ENCODE measurements at places on chromosomes 1 and 21.

GRCh38 chr1:154148807-154149206, 6.1 kb downstream of the NUP210L start:
- no peak for DNase-seq

- no peak for DNase-seq
Measured at GRCh38 chr1:36343651-36344394, 20.4 kb upstream of the EVA1B start.

GRCh38 chr1:7574121-7575040, 196.7 kb upstream of the VAMP3 start:
- peak; percentile 68 for DNase-seq

GRCh38 chr1:100387209-100387608, 34.9 kb downstream of the CDC14A start:
- DNase-seq: no peak

- DNase-seq: no peak
Measured at GRCh38 chr21:38470755-38471154, 27.5 kb downstream of the ERG start.

DNA sequence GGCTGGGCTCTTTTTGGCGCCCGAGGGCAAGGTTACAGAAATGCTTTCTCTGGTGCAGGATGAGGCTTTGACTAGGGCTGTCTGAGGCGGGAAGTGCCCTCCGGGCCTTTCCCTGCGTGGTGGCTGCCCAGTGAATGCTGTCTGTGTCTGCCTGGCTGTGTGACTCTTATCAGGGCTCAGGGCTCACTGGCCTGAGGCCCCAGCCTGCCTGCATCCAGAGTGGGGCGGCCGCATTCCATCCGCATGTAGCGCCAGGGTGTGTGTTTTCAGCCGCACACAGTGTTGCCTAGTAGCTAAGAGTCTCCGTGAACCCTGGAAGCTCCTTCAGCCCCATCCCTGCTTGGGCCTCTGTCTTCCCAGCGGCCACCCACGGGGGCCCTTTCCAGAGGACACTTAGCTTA, 59.1 kb downstream of the FAAP20 start:
- no peak for DNase-seq

- DNase-seq: no peak
Measured at GRCh38 chr1:109531826-109532364, 7.8 kb upstream of the GPR61 start.

DNA sequence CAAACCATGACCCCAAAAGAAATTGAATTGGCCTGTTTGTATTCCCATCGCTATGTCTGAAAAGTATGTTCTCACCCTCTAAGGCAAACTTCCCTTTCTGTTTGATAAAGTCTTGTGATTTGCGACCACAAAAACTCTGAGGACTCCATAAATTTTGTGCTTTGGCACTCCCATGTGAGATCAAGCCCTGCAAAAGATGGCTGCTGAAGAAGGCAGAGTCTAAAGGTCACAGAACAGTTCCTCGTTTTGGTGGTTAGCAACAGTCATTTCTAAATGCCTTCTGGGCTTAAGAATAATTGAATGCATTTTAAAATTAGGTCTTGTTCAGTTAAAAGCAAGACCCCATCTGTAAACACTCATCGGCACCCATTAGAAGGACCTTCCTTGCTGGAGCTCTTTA, 441.6 kb downstream of the OMA1 start:
- DNase-seq: no peak

DNA sequence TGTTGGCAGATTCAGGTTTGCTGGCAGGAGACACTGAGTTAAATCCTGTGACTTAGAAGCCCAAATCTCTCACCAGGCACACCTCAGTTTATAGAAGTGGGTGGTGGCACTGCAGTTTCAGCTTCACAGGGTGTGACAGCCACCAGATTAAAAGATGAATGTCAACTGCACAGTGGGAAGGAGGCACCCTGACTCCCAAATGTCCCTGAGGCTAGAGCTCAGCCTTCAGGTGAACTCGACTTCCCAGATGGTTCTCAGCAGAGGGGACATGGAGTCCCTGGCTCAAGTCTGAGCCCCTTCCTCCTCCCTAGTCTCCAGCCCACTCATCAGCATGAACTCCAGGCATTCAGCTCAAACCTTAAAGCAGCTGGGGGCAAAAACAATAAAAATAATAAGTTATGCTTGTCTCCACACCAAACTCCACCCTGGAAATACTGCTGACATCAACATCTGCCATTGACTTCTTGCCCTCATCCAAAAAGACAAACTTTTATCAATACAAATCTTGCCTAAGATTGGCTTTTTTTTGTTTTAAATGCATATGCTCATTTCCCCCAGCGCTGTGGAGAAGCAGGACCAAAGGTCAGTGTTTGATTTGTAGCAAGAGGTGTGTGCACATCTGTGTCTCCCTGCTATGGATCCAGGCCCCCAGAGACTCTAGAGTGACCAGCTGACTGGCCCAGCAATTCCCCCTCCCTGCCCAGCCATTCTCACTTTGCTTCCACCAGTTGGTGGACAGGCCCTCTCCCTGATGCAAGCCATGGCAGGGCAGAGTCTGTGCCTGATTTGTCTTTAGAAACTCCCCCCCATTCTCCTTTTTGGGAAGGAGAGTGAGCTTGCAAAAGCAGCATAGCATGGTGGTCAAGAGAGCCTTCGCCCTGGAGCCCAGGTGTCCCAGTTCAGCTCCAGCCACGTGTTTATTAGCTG, 18.5 kb upstream of the S100A7 start:
- no peak for DNase-seq

DNA sequence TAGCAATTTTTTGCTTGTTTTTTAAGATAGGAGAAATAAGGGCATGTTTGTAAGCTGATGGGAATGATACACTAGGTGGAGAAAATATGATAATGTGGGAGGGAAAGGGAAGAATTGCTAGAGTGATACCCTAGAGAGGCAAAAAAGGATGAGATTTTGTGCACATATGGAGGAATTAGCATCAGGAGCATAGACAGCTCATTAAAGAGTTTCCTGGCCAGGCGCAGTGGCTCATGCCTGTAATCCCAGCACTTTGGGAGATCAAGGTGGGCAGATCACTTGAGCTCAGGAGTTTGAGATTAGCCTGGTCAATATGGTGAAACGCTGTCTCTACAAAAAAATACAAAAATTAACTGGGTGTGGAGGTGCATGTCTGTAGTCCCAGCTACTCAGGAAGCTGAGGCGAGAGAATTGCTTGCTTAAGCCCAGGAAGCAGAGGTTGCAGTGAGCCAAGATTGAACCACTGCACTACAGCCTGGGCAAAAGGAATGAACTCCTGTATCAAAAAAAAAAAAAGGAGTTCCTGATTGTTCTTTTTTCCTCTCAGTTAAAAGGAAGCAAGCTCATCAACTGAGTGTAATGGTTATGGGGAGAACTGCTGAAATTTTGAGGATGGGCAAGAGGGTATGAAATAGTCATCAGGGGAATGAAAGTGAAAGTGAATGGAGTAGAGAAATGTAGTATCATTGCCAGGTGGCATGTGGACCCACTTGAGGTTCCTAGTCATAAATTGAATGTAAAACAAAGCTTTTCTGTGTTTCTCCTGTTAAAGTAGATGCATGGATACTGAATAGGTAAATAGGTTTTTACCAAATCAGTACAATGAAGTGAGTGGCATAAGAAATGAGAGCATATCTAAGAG, 35.5 kb downstream of the SH3GLB1 start:
- DNase-seq: no peak

DNA sequence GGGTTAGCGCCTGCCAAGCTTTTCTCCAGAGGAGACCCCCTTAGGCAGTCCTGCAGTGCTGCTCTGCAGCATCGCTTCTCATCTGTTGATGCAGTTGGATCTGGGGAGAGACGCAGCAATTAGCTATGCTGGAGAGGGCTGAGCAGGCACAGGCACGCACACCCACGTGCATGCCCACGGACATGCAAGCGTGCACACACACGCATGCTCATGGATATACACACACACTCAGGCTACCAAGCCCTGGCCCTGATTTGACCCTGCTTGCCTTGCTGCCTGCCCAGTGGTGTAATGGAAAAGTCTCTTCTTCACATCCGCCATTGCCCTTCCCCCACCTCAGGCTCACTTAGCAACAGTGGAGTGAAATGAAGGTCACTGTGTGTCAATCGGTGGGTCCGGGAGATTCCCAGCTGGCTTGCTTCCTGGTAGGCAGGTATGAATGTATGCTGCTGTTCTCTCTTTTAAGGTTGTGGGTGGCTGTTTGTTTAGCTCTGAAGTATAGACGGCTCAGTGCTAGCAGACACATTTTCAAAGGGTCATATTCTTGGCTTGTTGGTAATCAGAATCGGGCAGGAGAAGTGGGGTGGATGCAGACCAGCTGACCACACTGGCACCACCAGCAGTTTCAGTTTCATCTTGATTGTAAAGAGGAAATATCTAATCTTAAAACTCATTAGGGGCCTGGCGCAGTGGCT, 9.5 kb downstream of the ATP1B1 start:
- DNase-seq: no peak

Data from COR-L47 (cell line).